Thyroid gland (tissue), 4 donors: ENCODE measurements at places on chromosomes 2 and 18.

- no peak for DNase-seq
Observed at GRCh38 chr18:74256190-74256589, 35.6 kb downstream of the CYB5A start.

DNA sequence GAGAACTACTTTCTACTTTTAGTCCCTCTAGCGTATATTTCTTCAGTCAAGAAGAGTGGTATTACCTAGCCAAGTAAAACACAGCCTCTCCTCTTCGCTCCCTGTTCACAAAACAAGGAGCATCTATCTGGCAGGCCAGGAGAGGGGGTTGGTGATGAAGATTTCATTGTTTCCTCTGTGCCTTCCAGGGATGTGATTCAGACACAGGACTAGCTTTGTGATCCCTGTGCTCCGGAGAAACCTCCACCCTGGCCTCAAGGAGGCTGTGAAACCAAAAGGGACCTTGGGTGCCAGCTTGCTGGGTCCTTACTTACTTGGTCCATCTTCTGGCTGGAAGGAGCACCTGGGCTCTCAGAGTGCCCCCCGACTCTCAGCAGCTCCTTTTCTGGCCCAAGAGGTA, 5.7 kb downstream of the RHOB start:
- DNase-seq = no peak

- DNase-seq = no peak
Observed at GRCh38 chr2:120465701-120465988, 119.7 kb downstream of the INHBB start.

- no peak for DNase-seq
Observed at GRCh38 chr2:119475225-119475856, 43.7 kb downstream of the TMEM37 start.

GRCh38 chr2:172395503-172395902, 31.9 kb upstream of the ITGA6 start:
- no peak for DNase-seq

- DNase-seq = peak; percentile 58
Observed at GRCh38 chr2:72148837-72149555, 1.3 kb upstream of the CYP26B1 start.

DNA sequence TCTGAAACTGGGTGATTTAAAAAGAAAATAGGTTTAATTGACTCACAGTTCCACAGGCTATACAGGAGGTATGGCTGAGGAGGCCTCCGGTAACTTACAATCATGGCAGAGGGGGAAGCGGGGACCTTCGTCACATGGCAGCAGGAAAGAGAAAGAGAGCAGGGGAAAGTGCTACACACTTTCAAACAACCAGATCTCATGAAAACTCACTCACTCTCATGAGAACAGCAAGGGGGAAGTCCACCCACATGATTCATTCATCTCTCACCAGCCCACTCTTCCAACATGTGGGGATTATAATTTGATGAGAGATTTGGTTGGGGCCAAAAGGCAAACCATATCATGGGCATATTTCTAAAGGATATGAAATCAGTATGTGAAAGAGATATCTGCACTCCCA, 12.0 kb upstream of the ARHGAP15 start:
- no peak for DNase-seq

DNA sequence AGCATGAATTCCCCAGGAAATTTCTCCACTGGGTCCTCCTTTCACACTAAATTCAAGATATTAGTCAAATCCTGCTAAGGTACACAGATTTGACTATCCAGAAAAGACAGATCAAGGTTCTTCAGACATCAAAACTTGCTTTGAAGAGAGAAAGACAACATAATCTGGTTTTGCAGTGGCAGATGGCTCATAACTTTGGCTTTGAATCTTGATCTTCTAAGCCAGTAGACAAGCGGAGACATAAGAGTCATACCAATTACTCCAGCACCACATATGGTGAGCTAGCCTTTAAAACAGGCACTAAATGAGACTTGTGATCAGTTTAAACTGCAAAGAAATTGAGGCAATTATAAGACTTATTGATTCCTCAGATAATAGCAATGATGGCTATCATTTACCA, 29.3 kb downstream of the PDE11A start:
- no peak for DNase-seq

GRCh38 chr2:53994818-53995808, 24.3 kb upstream of the PSME4 start:
- DNase-seq = no peak

DNA sequence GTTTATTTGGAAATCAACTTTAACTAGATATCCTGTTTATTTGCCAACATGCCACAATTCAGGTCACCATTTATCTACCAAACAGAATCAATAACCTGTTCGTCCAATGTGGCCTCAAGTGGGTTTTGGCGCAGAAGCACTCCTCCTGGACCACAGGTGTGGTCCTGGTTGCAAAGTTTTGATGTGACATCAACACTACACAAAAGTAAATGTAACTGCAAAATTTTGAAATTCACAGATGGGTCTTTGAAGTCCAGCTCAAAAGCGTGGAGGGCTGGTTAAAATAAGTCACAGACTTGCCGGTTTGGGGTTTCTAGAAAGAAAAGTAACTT, 474 bp upstream of the GCA start:
- no peak for DNase-seq

- no peak for DNase-seq
Observed at GRCh38 chr2:158103411-158104012, 1.8 kb downstream of the UPP2 start.

GRCh38 chr18:35634323-35634722, 52.8 kb downstream of the GALNT1 start:
- DNase-seq = no peak

DNA sequence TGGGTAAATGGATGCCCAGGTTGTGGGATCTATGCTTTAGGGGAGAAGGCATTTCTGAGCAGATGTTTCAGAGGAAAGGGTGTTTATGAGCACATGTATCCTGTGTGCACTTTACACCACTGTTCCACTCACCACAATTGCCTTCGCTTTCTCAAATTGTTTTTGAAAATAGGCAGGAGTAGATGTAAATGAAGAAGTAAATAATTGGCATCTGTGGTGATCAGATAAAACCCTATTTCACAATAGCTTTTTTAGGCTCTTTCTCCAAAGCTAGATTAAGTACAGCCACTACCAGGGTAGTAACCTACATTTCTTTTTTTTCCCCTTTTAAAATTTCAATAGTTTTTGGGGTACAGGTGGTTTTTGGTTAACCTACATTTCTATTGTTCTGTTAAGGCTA, 40.6 kb downstream of the TMEM178A start:
- DNase-seq = no peak

DNA sequence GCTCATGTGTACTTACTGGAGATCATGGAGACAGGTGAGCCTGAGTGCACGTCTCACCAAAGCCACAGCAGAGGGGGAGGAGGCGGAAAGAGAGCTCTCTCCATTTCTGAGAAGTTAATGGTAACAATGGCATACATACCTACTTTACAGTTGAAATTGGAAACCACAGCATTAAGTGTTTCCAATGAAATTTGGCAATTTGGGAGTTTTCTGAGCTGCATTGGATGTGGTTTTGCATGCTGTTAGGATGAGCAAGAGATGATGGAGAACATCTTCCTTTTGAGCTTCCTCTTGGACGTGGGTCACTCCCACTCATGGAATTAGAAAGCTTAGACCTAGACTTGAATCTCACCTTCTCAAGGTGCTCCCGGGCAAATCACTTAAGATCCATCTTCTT, 25.5 kb upstream of the IL37 start:
- DNase-seq = no peak

- DNase-seq = no peak
Observed at GRCh38 chr2:20186078-20186854, 38.7 kb downstream of the SDC1 start.

DNA sequence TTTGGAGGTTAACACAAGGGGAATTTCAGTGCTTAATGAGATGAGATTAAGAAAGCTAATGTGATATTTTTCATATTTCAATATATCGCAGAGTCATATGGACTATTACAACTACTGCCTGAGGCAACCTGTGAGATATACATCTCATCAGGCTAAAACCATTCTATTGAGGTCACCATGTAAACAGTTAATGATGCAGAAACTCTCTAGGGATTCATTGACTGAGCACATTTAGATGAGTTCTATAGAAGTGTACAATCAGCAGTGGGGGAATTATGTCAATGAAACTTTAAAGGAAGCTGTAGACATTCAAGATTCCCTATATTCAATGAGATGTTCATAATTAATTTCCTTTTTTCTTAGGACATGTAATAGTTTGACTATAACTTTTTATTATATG, 687.4 kb upstream of the SYT4 start:
- DNase-seq = no peak

GRCh38 chr18:11951390-11951851, 29.9 kb upstream of the IMPA2 start:
- no peak for DNase-seq

- no peak for DNase-seq
Observed at GRCh38 chr18:63040788-63041410, 278.7 kb downstream of the BCL2 start.

DNA sequence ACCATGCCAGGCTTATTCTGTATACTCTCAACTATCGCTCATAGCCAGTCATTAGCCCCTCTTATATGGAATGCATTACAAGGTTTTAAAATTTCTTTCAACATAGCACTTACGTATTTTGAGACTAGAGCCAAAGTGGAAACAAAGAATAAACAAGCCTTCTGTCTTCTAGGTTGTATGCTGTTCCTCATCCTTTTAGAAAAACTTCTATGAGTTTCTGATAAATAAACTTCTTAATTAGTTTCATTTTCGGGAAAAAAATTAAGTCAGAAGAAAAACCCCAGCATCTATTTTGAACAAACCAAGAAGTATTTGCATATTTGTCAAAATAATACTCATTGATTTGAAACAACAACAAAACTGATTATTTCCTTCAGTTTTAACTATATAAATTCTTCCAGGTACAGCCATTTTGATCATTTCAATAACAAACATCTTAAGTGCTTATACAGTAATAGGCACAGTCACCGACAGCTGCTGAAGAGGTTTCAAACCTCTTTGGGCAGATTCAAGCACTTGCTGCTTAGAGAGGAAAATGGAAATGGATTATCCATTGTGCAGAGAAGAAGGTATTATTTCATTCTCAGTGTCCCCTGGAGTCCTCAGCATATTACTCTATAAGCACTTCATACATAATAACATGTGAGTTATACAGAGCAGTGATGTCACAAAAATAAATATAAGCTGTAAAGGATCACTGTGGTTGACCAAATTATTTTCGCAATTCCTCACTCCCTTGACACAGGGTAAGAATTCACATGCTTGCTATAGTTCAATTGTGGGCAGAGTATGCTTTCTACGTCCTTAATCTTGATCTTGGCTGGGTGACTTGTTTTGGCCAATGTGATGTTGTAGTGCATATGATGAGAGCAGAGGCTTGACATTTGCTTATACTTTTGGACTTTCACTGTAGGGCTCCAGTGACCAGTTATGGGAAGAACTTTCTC, 833.8 kb downstream of the TRIB2 start:
- DNase-seq = no peak

DNA sequence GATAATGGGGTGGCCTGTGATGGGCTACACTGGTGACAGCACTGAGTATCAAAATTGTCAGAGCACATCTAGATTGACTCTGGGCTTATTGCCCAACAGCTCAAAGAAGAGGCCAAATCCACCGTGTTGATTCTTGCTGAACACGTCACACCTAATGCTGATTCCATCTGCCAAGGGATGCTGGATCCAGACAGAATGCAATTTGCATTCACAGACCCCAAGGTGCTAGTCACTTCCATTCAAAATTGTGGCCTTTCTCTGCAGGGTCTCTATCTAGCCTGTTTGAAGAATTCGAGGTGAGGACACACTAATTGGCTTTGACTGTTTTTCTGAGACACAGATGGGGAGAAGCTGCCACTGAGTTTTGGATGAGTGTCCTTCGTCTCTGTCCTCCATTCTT, 13.5 kb upstream of the GPR39 start:
- DNase-seq = no peak

- no peak for DNase-seq
Observed at GRCh38 chr2:19611491-19612332, 253.3 kb upstream of the OSR1 start.

- DNase-seq = no peak
Observed at GRCh38 chr18:22167091-22167470, 2.3 kb upstream of the GATA6 start.

DNA sequence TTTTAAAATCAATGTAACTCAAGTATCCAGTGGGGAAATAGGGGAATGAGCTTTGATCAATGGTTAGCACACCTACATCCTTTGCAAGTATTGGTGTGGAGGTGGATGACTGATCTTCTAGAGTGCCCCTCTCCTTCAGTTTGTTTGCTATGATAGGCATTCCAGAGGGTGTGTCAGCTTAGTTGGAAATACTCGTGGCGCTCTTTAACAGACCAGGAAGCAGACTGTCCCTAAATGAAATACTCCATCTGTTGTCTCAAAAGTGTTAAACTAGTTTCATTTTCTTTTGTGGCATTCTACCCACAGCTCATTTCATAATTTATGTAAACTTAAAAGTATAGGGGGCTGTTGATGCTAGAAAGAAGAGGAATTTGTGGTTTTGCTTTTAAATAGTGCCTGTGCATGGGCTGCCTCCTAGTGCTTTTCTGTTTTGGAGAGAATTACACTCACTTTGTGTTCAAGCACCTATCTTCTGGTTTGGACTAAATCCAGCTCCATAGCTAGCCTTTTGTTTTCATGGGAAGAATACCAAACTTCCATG, 66.2 kb downstream of the STAT1 start:
- peak; percentile 27 for DNase-seq

DNA sequence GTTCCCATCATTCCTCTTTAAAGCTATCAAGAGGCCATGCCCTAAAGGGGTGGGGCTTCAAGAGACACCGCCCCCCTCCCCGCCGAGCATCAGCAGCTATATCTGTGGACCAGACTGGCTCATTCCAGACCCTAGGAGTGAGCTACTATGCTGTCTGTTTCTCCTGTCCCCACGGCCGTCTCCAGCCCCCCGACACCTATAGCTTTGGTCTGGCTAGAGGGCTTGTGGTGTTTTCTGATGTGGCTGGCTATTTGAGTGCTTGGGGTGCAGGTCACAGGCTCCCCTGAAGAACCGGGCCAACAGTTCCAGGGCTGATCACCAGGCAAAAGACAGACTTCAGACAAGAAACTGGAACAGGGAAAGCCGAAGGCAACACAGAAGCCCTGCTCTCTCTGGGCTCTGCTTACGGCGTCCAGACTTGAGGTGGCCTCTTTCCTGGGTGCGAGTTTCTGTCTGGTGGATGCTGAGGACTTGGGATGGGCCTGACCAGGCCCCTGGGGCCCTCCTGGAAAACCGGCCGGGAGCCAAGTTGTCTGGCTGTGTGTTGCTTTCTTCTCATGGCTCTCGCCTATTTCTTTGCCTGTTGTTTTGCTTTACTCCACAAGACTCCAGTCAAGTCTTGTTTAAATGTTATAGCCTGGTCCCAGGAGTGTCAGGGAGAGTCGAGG, 83.6 kb downstream of the KLHL29 start:
- DNase-seq = no peak
